ENCODE measurements at places on chromosomes 13 and 19. TPM values are rescaled to one million over a fixed set of nuclear protein-coding genes. Genes with fewer than 3 reads are reported as not detected.

- DNase-seq, result no peak
- no peaks in the 10 kb centered on the region for H3K4me1 ChIP-seq
- no peaks in the 10 kb centered on the region for H3K36me3 ChIP-seq
- no peaks in the 10 kb centered on the region for H3K27me3 ChIP-seq
- no peak overlapping the region for H3K4me3 ChIP-seq
- H3K27ac ChIP-seq, result no peak overlapping the region
Observed at GRCh38 chr13:24203811-24204210, 43.3 kb downstream of the SPATA13 start.

DNA sequence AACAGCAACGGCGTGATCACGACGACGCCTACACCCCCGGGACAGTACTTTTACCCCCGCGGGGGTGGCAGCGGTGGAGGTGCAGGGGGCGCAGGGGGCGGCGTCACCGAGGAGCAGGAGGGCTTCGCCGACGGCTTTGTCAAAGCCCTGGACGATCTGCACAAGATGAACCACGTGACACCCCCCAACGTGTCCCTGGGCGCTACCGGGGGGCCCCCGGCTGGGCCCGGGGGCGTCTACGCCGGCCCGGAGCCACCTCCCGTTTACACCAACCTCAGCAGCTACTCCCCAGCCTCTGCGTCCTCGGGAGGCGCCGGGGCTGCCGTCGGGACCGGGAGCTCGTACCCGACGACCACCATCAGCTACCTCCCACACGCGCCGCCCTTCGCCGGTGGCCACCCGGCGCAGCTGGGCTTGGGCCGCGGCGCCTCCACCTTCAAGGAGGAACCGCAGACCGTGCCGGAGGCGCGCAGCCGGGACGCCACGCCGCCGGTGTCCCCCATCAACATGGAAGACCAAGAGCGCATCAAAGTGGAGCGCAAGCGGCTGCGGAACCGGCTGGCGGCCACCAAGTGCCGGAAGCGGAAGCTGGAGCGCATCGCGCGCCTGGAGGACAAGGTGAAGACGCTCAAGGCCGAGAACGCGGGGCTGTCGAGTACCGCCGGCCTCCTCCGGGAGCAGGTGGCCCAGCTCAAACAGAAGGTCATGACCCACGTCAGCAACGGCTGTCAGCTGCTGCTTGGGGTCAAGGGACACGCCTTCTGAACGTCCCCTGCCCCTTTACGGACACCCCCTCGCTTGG is 966 bp downstream of the JUNB start:
- peaks cover 2% of the 10 kb centered on the region for H3K4me1 ChIP-seq
- peaks cover 7% of the 10 kb centered on the region for H3K36me3 ChIP-seq
- DNase-seq, result peak; percentile 84
- H3K4me3 ChIP-seq, result peak overlapping the region; percentile 87
- no peak overlapping the region for H3K27ac ChIP-seq

- H3K4me1 ChIP-seq, result no peaks in the 10 kb centered on the region
- H3K27me3 ChIP-seq, result peaks cover 6% of the 10 kb centered on the region
- H3K27ac ChIP-seq, result no peak within 1 kb of the TSS
- DNase-seq, result no peak
Observed at GRCh38 chr13:25371875-25372283, at the start of gene ATP8A2. ATP8A2 (plus strand) TSS chr13:25371974; CDS start chr13:25372213, 239 bp downstream.

DNA sequence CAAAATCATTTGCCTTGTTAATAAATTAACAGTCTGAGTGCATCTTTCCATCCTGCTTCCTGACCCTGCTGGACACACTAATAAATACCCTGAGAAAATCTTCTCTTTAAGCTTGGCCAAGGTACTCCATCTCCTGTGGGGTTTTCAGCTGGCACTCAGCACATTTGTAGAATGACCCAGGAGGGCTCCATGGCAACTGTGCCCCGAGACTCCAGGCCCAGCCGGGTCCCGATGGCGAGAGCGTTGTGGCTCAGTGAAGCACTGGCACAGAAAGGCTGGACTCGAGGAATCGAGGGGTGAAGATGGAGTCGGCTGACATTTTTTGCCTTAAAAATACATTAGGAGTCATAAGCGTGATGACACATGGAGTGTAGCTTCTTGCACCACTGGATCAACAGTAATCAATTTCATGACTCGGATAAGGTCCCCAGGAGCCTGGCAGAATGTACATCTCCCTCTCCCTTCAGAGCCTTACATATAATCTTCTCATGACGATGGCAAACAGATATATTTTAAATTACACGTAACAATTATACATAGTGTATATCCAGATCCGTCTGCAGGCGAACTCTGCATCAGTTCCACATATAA is 85.4 kb downstream of the SLC7A1 start:
- no peak overlapping the region for H3K27ac ChIP-seq
- peaks cover 15% of the 10 kb centered on the region for H3K36me3 ChIP-seq
- no peak overlapping the region for H3K4me3 ChIP-seq

DNA sequence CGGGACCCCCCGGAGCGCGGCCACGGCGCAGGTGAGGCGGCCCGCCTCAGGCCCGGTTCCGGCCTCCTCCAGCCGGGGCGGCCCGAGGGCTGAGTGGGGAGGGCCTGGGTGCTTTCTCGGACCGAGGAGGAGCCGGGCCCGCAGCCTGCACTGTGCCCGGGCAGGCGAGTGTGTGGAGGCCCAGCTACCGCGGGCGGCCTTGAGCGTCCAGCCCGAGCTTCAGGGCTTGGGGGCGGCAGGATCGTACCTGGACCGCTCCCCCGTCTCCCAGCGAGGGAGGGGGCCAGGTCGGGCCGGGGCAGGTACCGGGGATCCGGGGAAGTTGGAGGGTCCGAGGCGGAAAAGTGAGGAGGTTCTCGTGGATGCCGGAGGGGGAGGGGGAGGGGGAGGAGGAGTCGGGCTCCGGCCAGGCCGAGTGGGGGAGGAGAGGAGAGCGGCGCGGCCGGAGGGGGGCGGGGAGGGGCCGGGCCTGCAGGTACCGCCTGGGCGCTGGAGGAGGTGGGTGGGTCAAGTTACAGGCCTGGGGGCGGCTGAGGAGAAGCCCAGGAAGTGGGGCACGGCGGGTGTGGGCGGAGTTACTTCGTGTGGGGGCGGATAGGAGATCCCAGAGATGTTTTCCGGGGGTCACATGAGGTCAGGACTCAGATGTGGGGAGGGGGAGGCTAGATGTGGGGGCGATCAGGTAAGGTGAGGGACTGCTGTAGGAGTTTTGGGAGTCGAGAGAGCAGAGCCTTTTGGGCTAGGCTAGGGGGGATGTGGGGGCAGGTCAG is 545 bp downstream of the NACC1 start:
- peak overlapping the region; percentile 93 for H3K4me3 ChIP-seq
- DNase-seq, result peak; percentile 96
- H3K36me3 ChIP-seq, result peaks cover 47% of the 10 kb centered on the region
- no peak overlapping the region for H3K27ac ChIP-seq
- H3K4me1 ChIP-seq, result peaks cover 11% of the 10 kb centered on the region

GRCh38 chr19:49142866-49143335 is 12.3 kb downstream of the HRC start:
- H3K27me3 ChIP-seq, result no peaks in the 10 kb centered on the region
- H3K27ac ChIP-seq, result no peak overlapping the region
- H3K36me3 ChIP-seq, result peaks cover 3% of the 10 kb centered on the region
- H3K4me1 ChIP-seq, result no peaks in the 10 kb centered on the region
- H3K4me3 ChIP-seq, result peak overlapping the region; percentile 92

- H3K4me1 ChIP-seq, result no peaks in the 10 kb centered on the region
- DNase-seq, result peak; percentile 41
- no peaks in the 10 kb centered on the region for H3K27me3 ChIP-seq
- no peak overlapping the region for H3K27ac ChIP-seq
Observed at GRCh38 chr19:17235300-17235970, 9.4 kb downstream of the OCEL1 start.

DNA sequence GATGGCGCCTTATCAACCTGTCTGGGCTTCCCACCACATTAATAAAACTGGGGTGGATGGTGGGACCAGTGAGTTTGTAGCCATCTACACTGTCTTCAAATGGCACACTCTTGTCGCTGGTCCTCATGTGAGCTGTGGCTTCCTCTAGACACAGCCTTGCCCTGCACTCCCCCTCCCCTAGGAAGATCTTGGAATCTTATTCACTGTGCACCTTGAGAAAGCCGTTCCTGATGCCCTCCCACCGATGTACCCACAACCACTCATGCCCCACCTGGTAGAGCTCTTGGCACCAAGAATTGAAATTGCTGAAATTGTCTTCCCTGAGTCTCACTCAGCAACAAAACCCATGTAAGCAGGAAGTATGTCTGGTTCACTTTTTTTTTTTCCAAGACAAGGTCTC is 146.0 kb downstream of the PTPRS start:
- no peak overlapping the region for H3K4me3 ChIP-seq
- DNase-seq, result no peak
- peaks cover 3% of the 10 kb centered on the region for H3K4me1 ChIP-seq
- H3K36me3 ChIP-seq, result no peaks in the 10 kb centered on the region
- H3K27me3 ChIP-seq, result no peaks in the 10 kb centered on the region

GRCh38 chr13:29427937-29428309 is 167.6 kb downstream of the SLC7A1 start:
- no peaks in the 10 kb centered on the region for H3K27me3 ChIP-seq
- peak overlapping the region; percentile 91 for H3K4me3 ChIP-seq
- no peaks in the 10 kb centered on the region for H3K36me3 ChIP-seq
- peaks cover 2% of the 10 kb centered on the region for H3K4me1 ChIP-seq
- no peak for DNase-seq

- H3K27me3 ChIP-seq, result no peaks in the 10 kb centered on the region
- H3K4me3 ChIP-seq, result peak within 1 kb of the TSS; percentile 99
- no peak for DNase-seq
Observed at GRCh38 chr19:46746281-46747057, at the start of gene STRN4. STRN4 (minus strand) TSS chr19:46746450; CDS start chr19:46746430, 20 bp downstream.

- no peak overlapping the region for H3K27ac ChIP-seq
- peak overlapping the region; percentile 80 for H3K4me3 ChIP-seq
- H3K36me3 ChIP-seq, result no peaks in the 10 kb centered on the region
- peak; percentile 89 for DNase-seq
- H3K4me1 ChIP-seq, result no peaks in the 10 kb centered on the region
Observed at GRCh38 chr19:7500811-7501450, 12.1 kb upstream of the PEX11G start.

DNA sequence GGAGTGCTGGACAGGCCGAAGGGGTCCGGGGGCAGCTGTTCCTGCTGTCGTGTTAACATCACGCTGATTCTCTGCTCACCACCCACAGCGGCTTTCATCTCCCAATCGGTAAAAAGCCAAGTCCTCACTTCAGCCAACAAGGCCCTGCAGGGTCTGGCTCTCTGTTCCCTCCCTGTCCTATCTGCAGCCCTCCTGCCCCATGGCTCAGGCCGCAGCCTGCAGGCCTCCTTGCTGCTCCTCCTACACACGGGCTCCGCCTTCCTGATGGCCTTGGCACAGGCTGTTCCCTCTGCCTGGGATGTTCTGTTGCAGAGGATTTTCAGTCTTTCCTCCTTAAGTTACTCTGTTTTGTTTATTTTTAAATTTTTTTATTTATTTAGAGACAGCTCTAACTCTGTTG is 22.2 kb downstream of the FUZ start:
- no peaks in the 10 kb centered on the region for H3K27me3 ChIP-seq
- no peak overlapping the region for H3K4me3 ChIP-seq
- H3K36me3 ChIP-seq, result peaks cover 76% of the 10 kb centered on the region
- no peaks in the 10 kb centered on the region for H3K4me1 ChIP-seq

DNA sequence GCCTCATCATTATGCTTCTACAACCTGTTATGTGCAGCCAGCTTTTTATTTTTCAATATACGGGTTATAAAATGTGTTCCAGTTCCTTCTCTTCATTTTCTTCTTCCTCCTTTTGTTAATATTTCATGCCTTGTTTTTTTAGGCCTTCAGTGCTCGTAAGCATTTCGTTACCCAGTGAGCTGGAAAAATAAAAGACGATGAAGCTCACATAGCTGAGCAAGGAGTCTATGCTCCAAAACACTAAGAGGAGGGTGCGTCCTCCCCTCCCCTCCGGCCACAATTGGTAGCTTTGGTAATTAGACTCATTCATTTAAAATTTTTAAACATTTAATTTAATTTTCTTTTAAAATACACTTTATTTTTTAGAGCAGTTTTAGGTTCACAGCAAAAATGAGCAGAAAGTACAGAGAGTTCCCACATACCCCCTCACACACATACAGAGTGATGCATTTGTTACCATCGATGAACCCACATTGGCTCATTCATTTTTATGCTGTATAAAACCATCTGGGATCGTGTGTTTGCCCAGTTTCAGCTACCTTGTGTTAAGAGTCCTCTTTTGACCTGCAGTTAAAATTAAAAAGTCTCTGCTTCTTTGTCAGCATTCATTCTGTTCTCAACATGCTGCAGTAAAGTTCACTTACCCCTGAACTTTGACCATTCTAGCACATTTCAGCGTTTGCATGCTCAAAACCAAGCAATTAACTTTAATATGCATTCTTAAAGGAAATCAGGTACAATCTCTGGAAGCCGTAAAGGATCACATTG is 223.9 kb downstream of the LACC1 start:
- no peaks in the 10 kb centered on the region for H3K4me1 ChIP-seq
- H3K4me3 ChIP-seq, result no peak overlapping the region
- peaks cover 19% of the 10 kb centered on the region for H3K36me3 ChIP-seq
- no peak for DNase-seq
- no peaks in the 10 kb centered on the region for H3K27me3 ChIP-seq

DNA sequence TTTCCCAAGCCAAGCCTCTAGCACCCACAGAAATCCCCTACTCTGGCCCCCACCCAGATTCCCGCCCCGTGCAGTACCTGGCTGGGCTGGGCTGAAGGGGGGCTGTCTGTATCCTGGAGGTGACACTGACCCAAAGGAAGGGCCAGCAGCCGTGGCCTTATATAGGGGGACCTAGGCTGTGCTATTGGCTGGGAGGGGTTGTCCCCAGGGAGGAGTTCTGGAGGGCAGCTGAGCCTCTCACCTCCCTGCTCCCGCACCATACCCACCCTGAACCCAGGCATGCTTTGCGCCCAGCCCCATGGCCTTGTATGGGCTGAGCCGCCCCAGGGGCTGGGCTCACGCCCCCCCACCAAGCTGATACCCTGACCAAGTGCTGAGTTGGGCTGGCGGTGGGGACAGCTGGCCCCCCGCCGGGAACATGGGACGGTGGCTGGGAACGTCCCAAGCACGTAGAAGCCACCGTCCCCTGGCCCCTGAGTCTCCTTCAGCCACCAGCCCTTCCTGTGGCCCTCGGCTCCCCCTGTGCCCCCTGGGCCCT is at the start of gene CKM:
CKM (minus strand) TSS at position 132 of the 538 bp plus-strand sequence. CDS start 3,162 bp downstream, outside the sequence.
- no peaks in the 10 kb centered on the region for H3K27me3 ChIP-seq
- no peaks in the 10 kb centered on the region for H3K36me3 ChIP-seq
- DNase-seq, result no peak
- no peak within 1 kb of the TSS for H3K27ac ChIP-seq

- H3K27ac ChIP-seq, result no peak overlapping the region
- H3K4me1 ChIP-seq, result no peaks in the 10 kb centered on the region
- no peak overlapping the region for H3K4me3 ChIP-seq
- DNase-seq, result no peak
- peaks cover 80% of the 10 kb centered on the region for H3K36me3 ChIP-seq
Observed at GRCh38 chr19:2850256-2850925, 9.1 kb downstream of the ZNF555 start.

- H3K27me3 ChIP-seq, result no peaks in the 10 kb centered on the region
- no peaks in the 10 kb centered on the region for H3K36me3 ChIP-seq
- H3K27ac ChIP-seq, result no peak overlapping the region
- DNase-seq, result no peak
- H3K4me3 ChIP-seq, result no peak overlapping the region
- no peaks in the 10 kb centered on the region for H3K4me1 ChIP-seq
Observed at GRCh38 chr13:72651144-72651543, 76.3 kb downstream of the MZT1 start.

Gene TRPM4
- total RNA-seq, result 6.9 TPM

Gene SULT2A1
- total RNA-seq, result not detected

Gene CLIP3
- total RNA-seq, result 19.7 TPM

Gene APOC4
- total RNA-seq, result not detected

Gene MEDAG
- 0.88 TPM for total RNA-seq

Gene SIGLEC9
- total RNA-seq, result not detected

Gene MIA
- not detected for total RNA-seq

Gene LILRA2
- not detected for total RNA-seq

Gene SLC25A41
- total RNA-seq, result 0.42 TPM
